Activated CD8-positive, alpha-beta T cell treated with anti-CD3 and anti-CD28 coated beads for 36 hours (primary cell): ENCODE measurements at places on chromosomes 1 and 21. TPM values are rescaled to one million over a fixed set of nuclear protein-coding genes. Genes with fewer than 3 reads are reported as not detected.

- DNase-seq: no peak
Measured at GRCh38 chr1:11052839-11053757, 6.1 kb upstream of the MASP2 start.

Gene GRIK1
- total RNA-seq: not detected

Gene OR2T4
- total RNA-seq: not detected

Gene UMODL1
- total RNA-seq: not detected
